ENCODE measurements at places on chromosomes 1 and 21.
A peak's percentile ranks its signal among the peaks of the same experiment; 100 is the strongest.

GRCh38 chr1:212600980-212601379 is 7.6 kb upstream of the ATF3 start:
- peak; percentile 64 for DNase-seq

DNA sequence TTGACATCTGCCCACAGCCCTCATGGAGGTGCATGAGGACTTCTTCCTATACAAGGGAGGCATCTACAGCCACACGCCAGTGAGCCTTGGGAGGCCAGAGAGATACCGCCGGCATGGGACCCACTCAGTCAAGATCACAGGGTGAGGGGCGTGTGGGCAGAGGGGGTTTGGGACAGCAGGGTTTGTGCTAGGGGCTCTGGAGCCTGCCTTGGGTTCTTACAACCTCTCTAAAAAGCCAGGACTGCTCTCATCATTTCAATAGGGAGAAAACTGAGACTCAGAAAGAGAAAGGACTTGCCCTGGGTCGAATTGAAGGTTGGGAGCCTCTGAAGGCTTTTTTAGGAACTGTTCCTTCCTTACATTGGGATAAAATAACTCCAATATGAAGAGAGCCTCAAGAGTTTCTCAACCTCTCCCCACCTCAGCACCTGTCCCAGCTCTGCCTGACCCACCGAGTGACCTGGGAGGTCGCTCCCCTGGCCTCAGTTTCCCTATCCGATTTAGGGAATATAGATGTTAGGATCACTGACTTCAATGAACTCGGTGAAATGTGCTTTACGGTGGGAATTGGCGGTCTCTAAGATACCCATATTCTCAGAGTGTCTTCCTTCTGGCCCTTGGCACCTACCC is 9.5 kb downstream of the TINAGL1 start:
- DNase-seq: no peak

DNA sequence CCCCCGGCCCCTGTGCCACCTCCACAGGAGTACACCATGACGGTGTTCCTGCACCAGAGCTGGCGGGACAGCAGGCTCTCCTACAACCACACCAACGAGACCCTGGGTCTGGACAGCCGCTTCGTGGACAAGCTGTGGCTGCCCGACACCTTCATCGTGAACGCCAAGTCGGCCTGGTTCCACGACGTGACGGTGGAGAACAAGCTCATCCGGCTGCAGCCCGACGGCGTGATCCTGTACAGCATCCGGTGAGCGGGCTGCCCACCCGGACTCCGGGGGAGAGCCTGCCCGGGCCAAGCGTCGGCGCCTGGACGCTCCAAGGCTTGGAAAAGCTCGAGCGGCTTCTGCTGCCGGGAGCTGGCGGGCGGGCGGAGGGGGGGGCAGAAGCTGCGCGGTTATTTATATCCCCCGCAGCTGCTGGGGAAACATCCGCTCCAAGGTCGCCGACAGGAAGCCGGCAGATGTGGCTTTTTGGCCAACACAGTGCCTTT is 6.4 kb downstream of the GABRD start:
- no peak for DNase-seq

GRCh38 chr1:150963321-150964163 is 11.1 kb downstream of the CERS2 start:
- no peak for DNase-seq

DNA sequence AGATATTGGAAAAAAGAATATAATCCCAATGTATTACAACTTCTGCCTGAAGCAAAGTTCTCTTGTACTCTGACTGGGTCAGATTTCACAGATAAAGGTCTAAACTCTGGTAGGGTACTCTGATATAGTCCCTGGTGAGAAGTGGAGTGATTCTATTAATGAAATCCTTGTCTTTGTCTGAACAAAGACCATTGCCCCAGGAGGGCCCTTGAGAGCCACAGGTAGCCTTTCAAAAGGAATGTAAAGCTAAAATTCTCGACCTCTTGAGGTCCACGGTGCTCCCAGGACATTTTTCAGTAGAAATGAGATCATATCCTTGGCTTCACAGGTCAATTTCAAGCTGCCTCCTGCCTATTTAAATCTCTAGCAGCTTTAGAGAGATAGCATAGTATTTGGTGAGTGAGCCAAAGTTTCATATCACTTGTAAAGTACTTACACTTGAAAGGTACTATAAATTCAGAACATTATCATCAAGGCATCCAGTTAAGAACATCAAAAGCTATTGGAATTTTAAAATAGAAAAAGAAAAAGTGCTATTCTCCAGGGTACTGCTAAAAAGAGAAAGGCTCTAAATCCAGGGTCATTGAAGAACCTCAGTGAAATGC is 10.1 kb downstream of the TNNI3K start:
- no peak for DNase-seq

- peak; percentile 35 for DNase-seq
Measured at GRCh38 chr1:234498448-234499118, 19.6 kb upstream of the TARBP1 start.

- no peak for DNase-seq
Measured at GRCh38 chr1:16151196-16151994, 4.5 kb downstream of the EPHA2 start.

GRCh38 chr1:40855513-40855912 is 6.7 kb downstream of the CITED4 start:
- DNase-seq: no peak

DNA sequence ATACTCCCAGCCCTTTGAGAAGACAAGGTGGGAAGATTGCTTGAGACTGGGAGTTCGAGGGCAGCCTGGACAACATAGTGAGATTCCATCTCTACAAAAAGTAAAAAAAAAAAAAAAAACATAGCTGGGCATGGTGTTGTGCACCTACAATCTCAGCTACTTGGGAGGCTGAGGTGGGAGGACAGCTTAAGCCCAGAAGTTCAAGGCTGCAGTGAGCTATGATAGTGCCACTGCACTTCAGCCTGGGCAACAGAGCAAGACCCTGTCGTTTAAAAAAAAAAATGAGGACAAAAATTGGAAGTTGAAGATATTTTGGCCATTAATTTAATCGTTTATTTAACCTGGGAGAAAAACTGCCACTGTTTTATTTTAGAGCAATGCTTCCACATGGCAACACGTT is 1.1 kb downstream of the URB1 start:
- DNase-seq: no peak
